ENCODE measurements at places on chromosomes 6 and 20.

- no peak for DNase-seq
Measured at GRCh38 chr6:31750411-31751022, 10.7 kb downstream of the MSH5 start.

- DNase-seq: no peak
Measured at GRCh38 chr6:136720045-136720770, 72.1 kb downstream of the MAP3K5 start.

DNA sequence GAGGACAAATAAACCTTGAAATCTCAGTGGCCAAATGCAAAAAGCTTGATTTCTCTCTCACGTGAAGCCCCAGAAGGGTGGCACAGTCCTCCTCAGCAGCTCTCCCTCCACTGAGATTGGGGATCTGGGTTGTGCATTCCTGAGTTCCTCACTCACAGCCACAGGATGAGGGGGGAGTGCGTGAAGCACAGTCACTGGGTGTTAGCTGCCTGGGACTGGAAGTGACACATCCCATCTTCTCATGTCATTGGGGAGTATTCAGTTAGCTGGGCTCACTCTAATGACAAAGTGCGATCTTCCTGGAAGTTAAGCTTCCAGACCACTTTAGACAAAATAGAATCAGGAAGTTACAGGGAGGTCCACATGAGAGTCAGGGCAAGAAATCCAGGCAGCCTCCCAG, 192.2 kb upstream of the LRFN2 start:
- no peak for DNase-seq

DNA sequence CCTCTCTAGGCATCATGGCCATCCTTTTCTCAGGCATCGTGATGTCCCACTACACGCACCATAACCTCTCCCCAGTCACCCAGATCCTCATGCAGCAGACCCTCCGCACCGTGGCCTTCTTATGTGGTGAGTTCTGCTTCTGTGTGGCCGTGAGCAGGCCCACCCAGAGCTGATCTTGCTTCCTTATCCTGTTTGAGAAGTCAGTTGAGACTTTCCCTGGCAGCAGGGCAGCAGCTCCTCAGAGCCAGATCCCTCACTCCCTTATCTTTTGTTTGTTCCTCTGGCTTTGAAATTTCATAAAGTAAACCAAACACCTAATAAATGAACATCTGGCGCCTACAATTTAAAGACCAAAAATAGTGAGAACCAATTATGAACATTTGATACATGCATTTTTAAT, 40.6 kb downstream of the SPATA2 start:
- no peak for DNase-seq

DNA sequence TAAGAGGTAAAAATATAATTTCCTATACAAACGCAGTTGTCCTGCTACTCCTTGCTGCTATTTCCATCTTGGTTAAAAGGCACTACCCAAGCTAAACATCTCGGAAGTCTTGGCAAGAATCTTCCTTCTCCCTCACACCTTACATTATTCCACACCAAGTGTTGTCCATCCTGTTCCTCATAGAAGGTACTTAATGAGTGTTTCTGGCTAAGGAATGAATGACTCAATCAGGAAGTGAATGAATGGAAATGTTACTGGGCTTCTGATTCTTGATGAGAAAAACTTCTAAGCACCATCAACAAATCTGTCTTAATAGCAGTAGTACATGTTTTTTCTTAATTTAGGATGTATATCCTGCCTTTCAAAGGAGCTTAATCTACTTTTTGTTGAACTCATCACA, 40.6 kb upstream of the RSPO3 start:
- DNase-seq: no peak

DNA sequence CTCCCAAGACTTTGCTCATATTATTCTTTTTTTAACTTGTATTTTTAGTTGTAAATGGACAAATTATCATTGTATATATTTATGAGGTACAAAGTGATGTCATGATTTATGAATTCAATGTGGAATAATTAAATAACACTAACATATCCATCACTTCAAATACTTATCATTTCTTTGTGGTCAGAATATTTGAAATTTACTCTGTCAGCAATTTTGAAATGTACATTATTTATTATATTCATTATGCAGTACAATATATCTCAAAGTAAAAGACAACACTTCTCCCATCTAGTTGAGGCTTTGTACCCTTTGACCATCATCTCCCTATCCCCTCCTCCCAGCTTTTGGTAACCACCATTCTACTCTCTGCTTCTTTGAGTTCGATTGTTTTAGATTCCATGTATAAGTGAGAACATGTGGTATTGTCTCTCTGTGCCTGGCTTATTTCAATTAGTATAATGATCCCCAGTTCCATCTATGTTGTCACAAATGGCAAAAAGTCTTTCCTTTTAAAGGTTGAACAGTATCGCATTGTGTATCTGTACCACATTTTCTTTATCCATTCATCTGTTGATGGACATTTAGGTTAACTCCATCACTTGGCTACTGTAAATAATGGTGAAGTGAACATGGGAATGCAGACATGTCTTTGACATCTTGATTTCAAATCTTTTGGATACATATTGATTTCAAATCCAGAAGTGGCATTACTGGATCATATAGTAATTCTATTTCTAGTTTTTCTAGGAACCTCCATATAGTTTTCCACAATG, 197.2 kb downstream of the KIF6 start:
- no peak for DNase-seq

- DNase-seq: no peak
Measured at GRCh38 chr20:13533946-13534345, 104.8 kb downstream of the TASP1 start.

GRCh38 chr20:25571817-25572216, 13.5 kb downstream of the NINL start:
- no peak for DNase-seq

DNA sequence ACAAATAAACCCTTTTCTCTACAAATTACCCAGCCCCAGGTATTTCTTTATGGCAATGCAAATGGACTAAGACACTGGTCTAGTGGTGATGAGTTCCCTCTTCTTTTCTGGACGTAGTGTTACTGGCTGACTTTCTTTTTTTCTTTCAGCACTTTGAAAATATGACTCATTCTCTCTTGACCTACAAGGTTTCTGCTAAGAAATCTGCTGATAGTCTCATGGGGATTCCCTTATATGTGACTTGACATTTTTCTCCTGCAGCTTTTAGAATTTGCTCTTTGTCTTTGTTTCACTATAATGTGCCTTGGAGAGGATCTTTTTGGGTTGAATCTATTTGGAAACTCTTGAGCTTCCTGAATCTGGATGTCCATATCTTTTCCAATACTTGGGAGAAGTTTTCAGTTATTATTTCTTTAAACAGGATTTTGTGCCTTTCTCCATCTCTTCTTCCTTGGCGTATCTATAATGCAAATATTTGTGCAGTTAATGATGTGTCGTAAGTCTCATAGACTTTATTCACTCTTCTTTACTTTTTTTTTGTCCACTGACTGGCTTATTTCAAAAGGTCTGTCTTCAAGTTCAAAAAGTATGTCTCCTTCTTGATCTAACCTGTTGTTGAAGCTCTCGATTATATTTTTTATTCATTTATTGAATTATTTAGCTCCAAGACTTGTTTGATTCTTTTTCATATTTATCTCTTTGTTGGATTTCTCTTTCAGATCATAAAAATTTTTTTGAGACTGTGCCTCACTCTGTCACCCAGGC, 42.2 kb upstream of the TPD52L1 start:
- DNase-seq: no peak

DNA sequence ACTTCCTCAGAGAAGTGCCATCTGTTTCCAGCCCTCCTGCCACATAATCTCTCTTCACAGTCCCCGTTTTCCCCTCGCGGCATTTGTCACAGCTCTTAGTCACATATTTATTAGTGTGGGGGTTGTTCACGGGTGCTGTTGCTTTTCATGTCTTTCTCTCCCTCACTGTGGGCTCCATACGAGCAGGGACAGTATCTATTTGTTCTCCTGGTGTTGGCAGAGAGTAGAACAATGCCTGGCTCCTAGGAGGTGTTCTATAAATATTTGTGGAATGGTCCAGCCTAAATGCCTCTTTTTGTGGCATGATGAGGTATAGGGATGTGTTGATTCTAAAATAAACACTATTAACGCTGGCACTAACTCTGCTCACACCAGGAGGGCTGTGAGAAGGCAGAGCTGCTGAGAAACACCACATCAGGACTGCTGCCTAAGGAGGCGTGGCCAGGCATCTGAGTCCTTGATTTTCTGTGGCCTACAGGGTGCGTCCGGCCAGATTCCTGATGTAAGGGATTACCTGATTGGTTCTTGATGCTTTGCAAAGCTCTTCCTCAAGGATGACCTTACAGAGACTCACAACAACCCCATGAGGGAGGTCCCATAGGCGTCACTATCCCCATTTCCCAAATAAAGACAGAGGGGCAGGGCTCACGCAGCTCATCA, 219.8 kb upstream of the ARID1B start:
- no peak for DNase-seq

- DNase-seq: no peak
Measured at GRCh38 chr6:6616656-6617055, 28.1 kb downstream of the LY86 start.

GRCh38 chr20:63015662-63016361, 9.0 kb upstream of the BHLHE23 start:
- DNase-seq: no peak

- no peak for DNase-seq
Measured at GRCh38 chr6:44133981-44134711, 6.8 kb downstream of the TMEM63B start.

DNA sequence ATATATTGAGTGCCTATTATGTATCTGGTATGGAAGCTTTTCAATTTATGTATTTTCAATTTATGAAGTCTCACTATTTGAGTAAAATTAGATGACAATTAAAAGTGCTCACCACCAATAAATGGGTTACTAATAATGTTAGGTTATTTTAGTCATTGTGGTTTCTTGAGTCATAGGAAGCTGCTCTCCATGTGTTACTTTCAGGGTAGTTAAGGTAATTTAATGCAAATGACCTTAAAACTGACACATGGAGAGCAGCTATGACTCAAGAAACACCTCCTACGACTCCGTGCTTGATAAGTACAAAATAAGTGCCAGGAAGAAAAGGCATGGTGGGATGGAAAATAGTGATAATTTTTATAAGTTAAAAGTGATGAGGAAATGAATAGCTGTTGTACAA, 16.5 kb upstream of the TINAG start:
- DNase-seq: no peak

DNA sequence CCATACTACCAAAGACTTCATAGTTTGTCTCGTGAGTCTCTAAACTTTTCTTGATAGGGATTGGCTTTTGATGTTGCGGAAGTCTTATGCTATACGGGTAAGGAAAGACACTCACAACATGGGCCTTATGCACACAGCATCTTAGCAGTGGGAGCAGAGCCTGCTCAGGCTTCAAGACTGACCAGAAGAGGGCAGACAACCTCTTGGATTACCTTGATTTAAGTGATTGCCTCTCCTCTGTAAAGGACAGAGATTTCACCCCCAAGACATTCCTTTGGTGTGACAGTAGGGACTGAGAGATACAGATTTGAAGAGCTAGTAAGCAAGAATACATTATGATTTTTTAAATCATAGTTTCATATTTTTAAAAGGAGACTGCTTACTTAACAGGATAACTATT, 71.0 kb upstream of the SAMD3 start:
- DNase-seq: no peak

- DNase-seq: no peak
Measured at GRCh38 chr6:25337431-25337830, 58.3 kb downstream of the CARMIL1 start.

GRCh38 chr6:144908004-144908403, 622.9 kb downstream of the UTRN start:
- no peak for DNase-seq

DNA sequence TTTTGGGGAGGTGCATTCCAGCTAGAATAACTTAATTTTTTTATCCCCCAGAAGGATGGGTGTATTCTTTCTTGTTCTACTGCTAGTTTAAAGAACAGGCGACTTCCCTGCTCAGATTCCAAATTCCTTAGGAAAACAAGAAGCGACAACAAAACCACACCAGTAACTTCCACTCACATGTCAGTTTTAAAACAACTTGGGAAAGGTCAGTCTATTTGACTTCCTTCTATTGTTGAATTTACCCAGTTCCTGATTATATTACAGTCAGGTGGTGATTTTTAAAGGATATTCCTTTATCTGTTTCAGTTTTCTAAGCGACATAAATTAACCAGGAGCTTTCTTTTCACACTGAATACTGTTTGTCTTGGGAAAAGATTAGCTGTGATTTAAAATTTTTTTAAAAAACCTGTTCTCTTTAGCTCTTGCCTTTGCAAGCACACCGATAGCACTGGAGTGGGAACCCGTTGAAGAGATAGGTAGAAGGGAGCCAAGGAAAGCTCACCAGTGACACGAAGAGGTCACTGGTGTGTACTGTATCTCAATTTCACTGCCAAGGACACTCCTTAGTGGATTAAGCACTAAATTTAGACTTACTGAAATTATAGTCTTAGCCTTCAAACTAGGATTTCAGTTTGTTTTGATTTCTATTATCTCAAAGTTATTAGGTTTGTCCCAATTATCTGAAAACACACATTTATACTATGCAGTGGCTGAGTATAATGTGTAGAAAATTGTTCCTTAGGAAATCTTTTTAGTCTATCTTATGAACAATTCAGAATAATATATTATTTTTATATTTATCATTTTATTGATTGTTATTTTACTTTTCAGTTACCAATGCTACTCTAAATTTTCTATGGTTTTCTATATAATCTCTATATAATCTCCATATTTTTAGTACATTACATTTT, 22.3 kb downstream of the MARCKS start:
- no peak for DNase-seq

Measured in stimulated activated CD4-positive, alpha-beta T cell treated with anti-CD3 and anti-CD28 coated beads, Interleukin-12 subunit alpha, Interleukin-12 subunit beta, amount 100 ng/mL, for 48 hours (primary cell).